Hair follicular keratinocyte (primary cell): ENCODE measurements at places on chromosomes 1 and 21. TPM values are rescaled to one million over a fixed set of nuclear protein-coding genes. Genes with fewer than 3 reads are reported as not detected.

ADSS2 gene
- 39.4 and 42.6 TPM in 2 replicates for total RNA-seq

LY9 gene
- total RNA-seq, result not detected in 2 replicates

ARV1 gene
- total RNA-seq, result 19.5 and 26.2 TPM in 2 replicates

LMOD1 gene
- total RNA-seq, result 0.08 TPM in 1 of 2 replicates, not detected in the other

THAP3 gene
- total RNA-seq, result 12.0 and 13.7 TPM in 2 replicates

GPA33 gene
- total RNA-seq, result not detected in 2 replicates

KRTAP7-1 gene
- not detected in 2 replicates for total RNA-seq

RUNX3 gene
- total RNA-seq, result 0.15 TPM in 1 of 2 replicates, not detected in the other

ANGEL2 gene
- 21.9 and 22.0 TPM in 2 replicates for total RNA-seq

OR2G6 gene
- total RNA-seq, result not detected in 2 replicates

S100A12 gene
- 0.49 and 1.7 TPM in 2 replicates for total RNA-seq

U2AF1 gene
- 17.4 and 41.0 TPM in 2 replicates for total RNA-seq

FCER1G gene
- total RNA-seq, result 0.70 TPM in 1 of 2 replicates, not detected in the other

GCLM gene
- 29.0 and 30.3 TPM in 2 replicates for total RNA-seq

KCNK2 gene
- total RNA-seq, result 0.46 TPM in 1 of 2 replicates, not detected in the other

EFNA3 gene
- 2.9 and 3.2 TPM in 2 replicates for total RNA-seq
